ENCODE measurements at places on chromosomes 1 and 21.

GRCh38 chr21:37927711-37928110 is 11.5 kb upstream of the KCNJ6 start:
- DNase-seq: peak; percentile 32

DNA sequence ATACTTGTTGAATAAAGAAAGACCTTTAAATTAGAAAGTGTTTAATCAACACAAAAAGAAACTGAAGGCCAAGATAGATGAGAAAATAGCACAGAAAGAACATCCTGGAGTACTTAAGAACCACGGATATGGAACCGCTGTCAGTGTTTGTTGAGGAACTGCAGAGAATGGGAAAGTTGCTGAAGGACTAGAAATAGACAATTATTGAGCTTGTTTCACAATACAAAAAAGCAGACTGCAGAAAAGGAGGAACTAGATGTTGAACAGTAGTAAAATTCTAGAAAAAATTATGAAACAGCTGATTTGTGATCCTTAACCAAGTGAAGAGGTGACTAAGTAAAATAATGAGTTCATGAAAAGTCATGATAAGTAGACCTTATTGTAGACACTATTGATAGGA is 29.7 kb downstream of the MYSM1 start:
- no peak for DNase-seq

GRCh38 chr1:218507355-218508002 is 162.3 kb downstream of the TGFB2 start:
- DNase-seq: no peak

DNA sequence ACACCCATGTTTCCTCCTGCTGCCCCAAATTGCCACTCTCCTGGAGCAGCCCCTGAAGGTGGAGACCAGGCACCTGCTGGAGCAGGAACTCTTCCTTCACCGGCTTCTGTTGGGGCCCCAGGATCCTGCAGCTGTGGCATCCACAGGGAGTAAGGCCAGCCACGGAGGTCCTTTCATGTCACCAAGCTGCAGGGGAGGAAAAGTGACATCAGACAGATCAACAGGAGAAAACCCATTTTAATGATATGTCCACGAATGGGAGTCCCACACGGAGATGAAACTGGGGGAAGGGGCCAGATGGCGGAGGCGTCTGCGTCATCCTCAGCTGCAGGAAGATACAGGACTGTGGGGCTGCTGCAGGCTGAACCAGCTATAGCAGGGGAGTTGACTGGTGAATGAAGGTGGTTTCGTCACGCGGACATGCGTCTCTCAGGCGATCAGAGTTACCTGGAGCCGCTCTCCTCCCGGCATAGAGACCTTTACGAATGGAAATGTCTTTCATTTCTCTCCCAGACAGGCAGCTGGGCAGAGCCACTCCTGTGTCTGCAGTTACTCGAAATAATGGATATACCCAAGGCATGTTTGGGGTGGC is 9.9 kb downstream of the TP73 start:
- DNase-seq: no peak

DNA sequence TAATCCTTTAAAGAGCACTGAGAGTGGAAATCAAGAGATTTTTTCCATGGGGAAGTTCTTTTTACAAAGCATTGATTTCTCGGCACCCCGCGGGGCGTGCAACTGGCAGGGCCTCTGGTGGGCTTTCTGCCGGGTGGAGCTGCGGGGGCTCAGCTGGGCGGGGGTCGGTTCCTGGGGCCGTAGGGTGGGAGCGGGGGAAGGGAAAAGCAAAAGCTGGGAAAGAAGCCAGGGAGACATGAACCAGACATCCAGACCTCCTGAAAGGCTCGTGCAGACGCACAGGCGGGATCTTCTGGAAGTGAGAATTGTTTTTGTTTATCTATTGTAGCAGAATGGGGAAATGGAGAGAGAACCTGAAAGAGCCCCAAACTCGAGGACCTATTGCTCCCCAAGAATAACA is 235.2 kb downstream of the FAM72C start:
- DNase-seq: no peak

Data from GM23248 (cell line).